ENCODE measurements at places on chromosomes 1 and 21.

GRCh38 chr1:51616490-51616889, 402 bp upstream of the OSBPL9 start:
- no peak for DNase-seq

DNA sequence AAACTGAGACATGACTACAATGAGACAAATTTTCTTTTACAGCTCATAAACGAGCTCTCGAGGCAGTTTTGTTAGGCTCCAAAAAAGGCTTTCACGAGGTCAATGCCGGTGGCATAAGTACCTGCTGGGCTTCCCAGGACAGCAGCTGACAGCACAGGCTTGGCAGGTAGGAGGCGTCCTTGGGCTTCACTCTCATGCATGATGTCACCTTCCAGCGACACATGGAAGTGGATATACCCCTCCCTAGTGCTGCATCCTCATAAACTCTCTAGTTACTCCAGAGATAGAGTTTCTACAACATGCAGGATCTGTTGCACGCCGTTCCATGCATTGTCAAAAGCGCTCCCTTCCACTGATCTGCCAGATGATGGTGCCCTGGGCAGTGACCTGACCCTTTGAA, 112.5 kb upstream of the PAXBP1 start:
- no peak for DNase-seq

GRCh38 chr1:18941221-18942141, 15.0 kb downstream of the IFFO2 start:
- peak; percentile 81 for DNase-seq

- DNase-seq: no peak
These were observed 55.5 kb downstream of the PLPPR5 start for GRCh38 chr1:98949166-98949565.

- no peak for DNase-seq
These were observed 99.5 kb upstream of the BACE2 start for GRCh38 chr21:41068496-41068895.

Measured in stromal cell of bone marrow (primary cell).